ENCODE measurements at places on chromosomes 6 and 20.

- DNase-seq = no peak
Measured at GRCh38 chr20:44695674-44696300, 19.4 kb upstream of the CCN5 start.

DNA sequence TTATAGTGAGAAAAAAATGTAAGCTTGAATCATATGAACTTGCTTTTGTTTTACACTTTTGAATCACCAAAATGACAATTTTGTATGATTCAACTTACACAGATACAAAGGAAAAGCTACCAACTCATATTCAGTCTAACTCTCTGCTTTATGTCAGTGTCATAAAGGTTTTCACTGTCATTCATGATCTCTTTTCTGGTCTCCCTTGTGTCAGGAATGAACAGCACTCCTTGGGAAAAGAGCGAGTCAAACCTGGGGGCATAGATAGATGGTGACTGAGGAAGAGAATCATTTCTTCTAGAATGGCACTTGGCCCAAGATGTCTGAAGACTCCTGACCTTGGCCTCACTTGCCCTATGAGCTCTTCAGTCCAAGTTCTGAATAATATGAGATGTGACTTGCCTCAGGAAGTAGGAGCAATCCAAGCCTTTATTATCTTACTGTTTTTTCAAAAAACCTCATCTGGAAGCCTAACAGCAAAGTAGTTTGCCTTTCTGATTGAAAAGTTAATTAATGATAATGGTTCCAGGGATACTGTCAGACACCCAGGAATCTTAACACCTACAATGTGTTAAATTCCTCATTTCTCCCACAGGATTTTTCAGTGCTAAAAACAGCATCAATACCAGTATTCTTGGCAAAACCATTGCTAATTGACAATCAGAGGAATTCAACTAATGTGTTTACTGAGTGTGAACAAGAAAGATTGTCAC lies 270.0 kb upstream of the HSF2 start:
- DNase-seq = no peak

DNA sequence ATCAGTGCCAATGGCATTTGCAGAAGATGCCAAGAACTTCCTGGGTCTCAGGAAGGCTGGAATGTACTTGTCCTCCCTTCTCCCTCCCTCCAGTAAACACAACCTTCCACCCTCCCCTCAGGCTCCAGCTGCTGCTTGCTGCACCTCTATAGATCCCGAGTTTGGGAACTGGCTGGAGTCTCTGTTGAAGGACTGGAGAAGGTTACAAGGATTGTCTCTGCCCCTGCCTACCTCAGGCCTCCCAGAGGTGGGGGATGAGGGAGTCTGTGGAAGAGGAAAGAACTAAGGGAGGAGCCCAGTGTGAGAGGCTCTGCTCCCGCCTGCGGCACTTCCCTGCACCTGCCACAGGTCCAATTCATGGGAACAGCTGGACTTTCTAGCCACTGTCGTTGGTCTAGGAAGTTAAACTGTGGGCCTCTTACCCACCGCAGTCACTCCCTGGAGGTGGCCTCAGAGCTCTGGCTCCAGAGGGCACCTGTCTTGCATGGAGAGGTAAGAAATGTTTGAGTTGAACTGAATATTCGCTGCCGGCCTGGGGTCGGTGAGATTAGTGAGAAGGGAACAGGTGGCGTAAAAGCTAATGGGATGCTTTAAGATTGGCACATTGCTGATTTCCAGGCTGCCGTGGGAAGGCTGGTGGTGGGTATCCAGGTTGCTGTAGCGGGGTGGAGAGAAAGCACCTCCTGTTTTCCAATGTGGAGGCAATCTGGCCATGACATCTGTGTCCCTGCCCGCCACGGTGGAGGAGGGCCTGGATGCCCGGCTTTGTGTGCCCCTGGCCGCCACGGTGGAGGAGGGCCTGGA lies 54.3 kb downstream of the PPP1R14C start:
- no peak for DNase-seq

DNA sequence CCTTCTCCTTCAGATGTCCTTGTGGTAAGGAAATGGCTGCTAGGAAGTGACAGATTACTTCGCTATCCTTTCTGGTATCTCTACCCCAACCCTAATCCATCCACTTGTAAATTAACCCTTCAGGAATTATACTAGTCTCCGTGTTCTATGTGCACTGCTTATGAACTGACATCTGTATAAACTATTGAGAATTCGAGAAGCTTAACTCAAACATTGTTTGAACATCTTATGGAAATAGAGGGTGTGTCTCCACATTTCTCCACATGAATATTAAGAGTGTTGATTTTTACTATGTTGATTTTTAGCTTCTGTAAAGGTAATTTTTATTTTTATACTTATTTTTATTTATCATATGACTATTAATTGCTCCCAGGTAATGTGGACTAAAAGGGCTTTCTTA lies 457.6 kb upstream of the ZNF337 start:
- DNase-seq = no peak

GRCh38 chr20:63896264-63897105 lies 1.6 kb downstream of the DNAJC5 start:
- DNase-seq = peak; percentile 86

DNA sequence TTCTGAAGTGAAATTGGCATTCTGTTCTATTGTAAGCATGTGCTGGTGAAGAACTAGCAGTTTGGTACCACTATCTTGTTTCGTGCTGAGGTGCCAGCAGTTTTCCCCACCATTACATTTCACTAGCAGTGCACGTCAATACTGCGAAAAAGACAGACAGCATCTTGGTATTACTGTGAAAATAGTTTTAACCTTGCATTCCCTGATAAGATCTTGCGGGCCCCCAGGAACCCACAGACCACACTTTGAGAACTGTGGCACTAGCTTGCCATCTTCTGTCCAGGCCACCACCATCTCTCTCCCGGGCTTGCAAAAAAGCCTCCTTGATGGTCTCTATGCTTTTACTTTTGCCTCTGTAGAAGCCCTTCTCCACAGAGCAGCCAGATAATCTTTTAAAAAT lies 185.7 kb downstream of the BACH2 start:
- no peak for DNase-seq

Data from inflammatory macrophage (primary cell).